ENCODE measurements at places on chromosomes 16 and 17.

DNA sequence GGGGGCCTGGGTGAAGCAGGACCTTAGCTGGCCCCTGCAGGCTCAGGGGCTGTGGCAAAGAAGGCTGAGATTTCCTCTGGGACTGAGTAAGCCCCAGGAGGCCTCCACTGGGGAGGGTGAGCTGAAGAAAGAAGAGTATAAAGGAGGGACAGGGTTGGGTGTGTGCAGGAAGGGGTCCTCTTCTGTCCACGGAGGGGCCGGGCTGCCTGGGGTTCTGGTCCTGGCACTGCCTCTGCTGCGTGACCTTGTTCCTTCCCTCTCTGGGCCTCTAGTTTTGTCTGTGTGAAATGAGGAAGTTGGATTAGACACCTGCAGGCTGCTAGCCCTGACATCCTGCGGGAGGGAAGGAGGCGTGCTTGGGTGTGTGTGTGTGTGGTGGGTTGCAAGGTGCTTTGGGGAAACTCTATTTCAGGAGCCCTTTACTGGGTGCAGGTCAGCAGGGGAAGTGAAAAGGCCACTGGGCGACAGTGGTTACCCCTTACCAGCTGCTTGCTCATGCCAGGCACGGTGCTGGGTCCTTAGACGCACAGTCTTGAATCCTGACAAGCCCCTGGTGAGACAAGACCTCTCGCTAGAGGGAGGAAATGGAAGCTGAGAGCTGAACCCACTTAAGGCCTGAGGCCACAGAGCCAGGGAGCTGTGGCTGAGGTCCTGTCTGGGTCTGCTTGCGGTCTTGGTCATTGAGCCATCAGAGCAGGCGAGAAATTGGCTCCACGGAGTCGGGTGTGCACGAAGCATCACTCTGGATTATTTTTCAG, 60.7 kb downstream of the OR1D5 start:
- H3K4me1 ChIP-seq: no peaks in the 10 kb centered on the region
- H3K27ac ChIP-seq: no peak overlapping the region
- H3K4me3 ChIP-seq: no peak overlapping the region
- no peaks in the 10 kb centered on the region for H3K27me3 ChIP-seq
- no peaks in the 10 kb centered on the region for H3K36me3 ChIP-seq

GRCh38 chr17:82527898-82528297, 8.4 kb downstream of the FOXK2 start:
- no peak overlapping the region for H3K27ac ChIP-seq
- no peak for DNase-seq
- peaks cover 26% of the 10 kb centered on the region for H3K4me1 ChIP-seq
- H3K36me3 ChIP-seq: peaks cover 43% of the 10 kb centered on the region
- no peaks in the 10 kb centered on the region for H3K27me3 ChIP-seq

DNA sequence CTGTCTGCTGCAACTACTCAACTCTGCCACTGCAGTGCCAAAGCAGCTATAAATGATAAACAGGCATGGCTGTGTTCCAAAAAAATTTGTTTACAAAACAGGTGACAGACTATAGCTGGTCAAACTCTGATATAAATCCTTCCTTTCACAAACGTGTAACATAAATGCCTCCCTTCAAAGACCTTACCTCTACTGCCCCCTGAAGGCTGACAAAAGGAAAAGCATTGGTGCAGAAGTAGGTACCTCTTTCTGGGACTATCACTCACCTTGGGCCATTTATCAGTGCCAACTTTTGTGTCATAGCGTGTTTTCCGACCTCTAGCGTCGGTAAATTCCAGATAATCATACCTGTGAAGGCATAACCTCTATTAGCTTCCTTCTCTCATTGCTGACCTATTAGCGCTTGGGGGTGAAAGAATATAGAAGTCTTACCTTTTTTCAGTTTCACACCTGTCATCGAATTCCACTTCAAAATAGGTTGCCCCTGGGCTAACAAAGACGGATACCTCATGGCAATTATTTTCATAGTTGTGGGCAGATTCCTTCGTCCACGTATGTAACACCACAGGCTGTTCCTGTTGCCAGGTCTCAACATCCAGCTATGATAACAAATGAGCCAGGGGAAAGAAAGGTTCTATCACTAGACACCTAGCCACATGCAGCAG, 67.9 kb downstream of the ZZEF1 start:
- peaks cover 96% of the 10 kb centered on the region for H3K36me3 ChIP-seq
- H3K4me3 ChIP-seq: no peak overlapping the region
- no peaks in the 10 kb centered on the region for H3K27me3 ChIP-seq
- H3K27ac ChIP-seq: no peak overlapping the region
- DNase-seq: peak; percentile 21

- H3K27ac ChIP-seq: no peak overlapping the region
- no peaks in the 10 kb centered on the region for H3K27me3 ChIP-seq
- H3K36me3 ChIP-seq: peaks cover 39% of the 10 kb centered on the region
- H3K4me3 ChIP-seq: no peak overlapping the region
- no peaks in the 10 kb centered on the region for H3K4me1 ChIP-seq
Measured at GRCh38 chr17:562174-562573, 152.5 kb downstream of the VPS53 start.

DNA sequence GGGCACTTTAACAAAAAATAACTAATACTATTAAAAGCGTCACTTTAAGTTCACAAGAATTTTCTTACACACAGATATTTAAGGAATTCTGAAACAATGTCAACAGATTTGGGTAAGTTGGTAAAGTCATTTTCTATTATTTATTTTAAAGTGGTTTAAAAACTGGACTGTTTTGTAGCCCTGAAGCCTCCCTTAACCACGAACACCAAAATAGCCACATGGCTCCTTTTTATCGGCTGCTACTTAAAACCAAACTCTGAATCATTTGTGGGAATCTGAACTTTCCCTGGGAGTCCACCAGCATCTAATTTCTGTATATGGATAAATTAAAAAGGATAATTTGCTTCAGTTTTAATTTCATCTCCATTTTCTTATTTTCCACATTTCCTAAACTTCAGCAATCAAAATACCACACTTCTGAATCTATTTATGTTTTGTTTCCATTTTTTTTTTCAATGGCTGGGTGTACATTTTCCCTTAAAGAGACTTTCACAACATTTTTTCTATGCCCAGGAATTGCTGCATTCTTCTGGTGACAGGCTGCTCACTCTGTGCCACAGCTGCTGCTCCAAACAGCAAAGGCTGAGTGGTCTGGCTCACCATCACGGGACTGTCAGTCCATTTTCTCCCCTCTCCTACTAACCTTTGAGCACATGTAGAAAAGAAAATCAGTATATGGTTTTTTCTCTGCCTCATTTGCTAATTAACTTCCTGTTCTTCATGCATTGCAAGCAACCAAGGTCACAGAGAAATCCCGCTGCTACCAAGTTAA, 255.5 kb upstream of the KCNJ16 start:
- no peaks in the 10 kb centered on the region for H3K4me1 ChIP-seq
- no peaks in the 10 kb centered on the region for H3K36me3 ChIP-seq
- no peak overlapping the region for H3K27ac ChIP-seq

GRCh38 chr16:60150907-60151306, 1416.8 kb upstream of the GOT2 start:
- no peaks in the 10 kb centered on the region for H3K4me1 ChIP-seq
- no peak for DNase-seq

DNA sequence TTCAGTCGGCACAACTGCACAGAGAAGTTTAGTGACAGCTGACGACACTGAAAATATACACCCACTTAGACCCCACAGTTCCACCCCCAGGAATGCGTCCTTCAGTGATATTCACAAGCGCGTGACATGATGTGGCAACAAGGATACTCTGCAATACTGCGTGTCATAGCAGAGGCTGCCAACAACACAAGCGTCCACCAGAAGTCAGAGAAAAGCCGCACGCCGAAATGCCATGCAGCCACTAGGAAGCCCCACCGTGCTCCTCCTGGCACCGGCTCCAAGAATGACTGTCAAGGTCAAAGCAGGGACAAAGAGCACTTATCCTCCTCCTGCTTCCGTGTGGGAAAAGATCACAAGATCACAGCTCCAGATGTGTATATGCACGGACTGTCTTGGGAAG, 3.5 kb downstream of the ATP2A3 start:
- H3K4me1 ChIP-seq: peaks cover 68% of the 10 kb centered on the region
- no peak for DNase-seq
- peak overlapping the region; percentile 99 for H3K27ac ChIP-seq

GRCh38 chr16:78389009-78389498, 289.6 kb downstream of the WWOX start:
- H3K27me3 ChIP-seq: no peaks in the 10 kb centered on the region
- peaks cover 5% of the 10 kb centered on the region for H3K36me3 ChIP-seq
- no peak overlapping the region for H3K4me3 ChIP-seq
- no peak for DNase-seq

GRCh38 chr17:34820248-34820801, 140.9 kb downstream of the CCT6B start:
- H3K4me1 ChIP-seq: no peaks in the 10 kb centered on the region
- no peak overlapping the region for H3K27ac ChIP-seq
- no peak overlapping the region for H3K4me3 ChIP-seq
- DNase-seq: no peak
- H3K27me3 ChIP-seq: peaks cover 9% of the 10 kb centered on the region

DNA sequence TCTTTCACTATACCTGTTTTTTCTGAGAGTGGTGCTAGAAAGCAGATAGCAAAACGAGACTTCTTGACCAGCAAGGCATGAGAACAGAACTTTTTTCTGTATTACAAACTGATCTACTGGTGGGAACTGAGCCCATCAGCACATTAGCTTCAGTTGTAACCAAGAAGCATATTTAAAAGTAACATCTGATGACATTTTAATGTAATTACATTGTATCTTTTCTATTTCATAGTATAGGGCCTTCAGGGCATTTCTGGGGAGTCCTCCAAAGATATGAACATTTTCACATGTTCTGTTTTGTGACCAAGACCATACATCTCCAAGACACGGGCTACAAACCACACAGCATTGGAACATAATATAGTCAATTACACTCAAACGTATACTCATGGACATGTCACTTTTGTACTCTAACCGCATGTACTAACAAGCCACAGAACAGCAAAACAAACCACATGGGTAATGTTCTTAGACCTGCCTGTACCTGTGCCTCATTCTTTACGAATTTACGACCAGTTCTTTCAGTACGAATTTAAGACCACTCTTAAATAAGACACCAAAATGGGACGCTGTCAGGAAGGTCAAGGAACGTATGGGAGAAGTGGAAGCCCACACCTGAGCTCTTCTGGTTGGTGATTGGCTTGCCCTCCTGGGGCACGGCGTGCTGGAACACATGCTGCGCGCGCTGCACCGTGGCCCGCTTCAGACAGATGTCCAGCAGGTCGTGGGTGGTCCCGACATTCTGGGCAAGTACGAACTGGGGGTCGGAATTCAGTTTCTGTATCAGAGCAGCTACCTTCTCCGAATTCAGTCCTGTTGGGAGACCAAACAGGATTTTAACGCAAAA, 825 bp downstream of the BLMH start:
- DNase-seq: peak; percentile 34
- peak overlapping the region; percentile 62 for H3K27ac ChIP-seq
- peaks cover 4% of the 10 kb centered on the region for H3K27me3 ChIP-seq
- peak overlapping the region; percentile 92 for H3K4me3 ChIP-seq

DNA sequence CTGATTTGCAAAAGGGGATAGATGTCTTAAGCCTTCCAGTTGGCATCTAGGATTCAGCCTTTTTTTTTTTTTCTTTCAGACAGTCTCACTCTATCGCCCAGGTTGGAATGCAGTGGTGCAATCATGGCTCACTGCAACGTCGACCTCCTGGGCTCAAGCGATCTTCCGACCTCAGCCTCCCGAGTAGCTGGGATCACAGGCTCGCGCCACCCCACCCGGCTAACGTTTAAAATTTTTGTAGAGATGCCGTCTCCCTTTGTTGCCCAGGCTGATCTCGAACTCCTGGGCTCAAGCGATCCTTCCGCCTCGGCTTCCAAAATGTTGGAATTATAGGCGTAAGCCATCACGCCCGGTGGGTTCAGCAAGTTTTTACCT, 571 bp upstream of the CCP110 start:
- H3K27me3 ChIP-seq: no peaks in the 10 kb centered on the region
- peaks cover 16% of the 10 kb centered on the region for H3K36me3 ChIP-seq
- no peak for DNase-seq

DNA sequence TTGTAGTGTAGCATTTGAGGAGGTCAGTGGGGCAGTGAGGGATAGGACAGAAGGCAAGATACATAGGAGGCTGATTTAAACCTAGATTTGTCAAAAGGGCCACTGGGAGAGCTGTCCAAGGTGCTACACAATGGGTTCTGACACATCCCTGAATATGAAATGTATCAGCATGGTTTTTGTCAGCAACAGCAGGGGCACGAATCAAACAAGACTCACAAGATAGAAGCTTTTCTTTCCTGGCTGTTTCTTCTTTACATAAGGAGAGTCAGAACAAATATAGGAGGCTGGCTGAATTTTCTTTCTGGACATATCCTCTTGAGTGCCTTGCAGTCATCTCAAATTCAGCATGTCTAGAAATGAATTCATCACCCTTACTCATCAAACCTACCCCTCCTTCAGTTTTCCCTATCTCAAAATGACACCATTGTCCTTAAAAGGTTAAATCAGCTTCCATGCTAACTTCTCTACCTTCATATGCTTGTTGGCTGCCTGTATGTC, 130.5 kb downstream of the NPIPB5 start:
- no peaks in the 10 kb centered on the region for H3K4me1 ChIP-seq
- H3K36me3 ChIP-seq: no peaks in the 10 kb centered on the region
- peak; percentile 49 for DNase-seq
- H3K4me3 ChIP-seq: no peak overlapping the region

- H3K27ac ChIP-seq: no peak overlapping the region
- peaks cover 4% of the 10 kb centered on the region for H3K36me3 ChIP-seq
- H3K4me3 ChIP-seq: no peak overlapping the region
- DNase-seq: no peak
Measured at GRCh38 chr17:29557085-29557738, 9.6 kb downstream of the ABHD15 start.

DNA sequence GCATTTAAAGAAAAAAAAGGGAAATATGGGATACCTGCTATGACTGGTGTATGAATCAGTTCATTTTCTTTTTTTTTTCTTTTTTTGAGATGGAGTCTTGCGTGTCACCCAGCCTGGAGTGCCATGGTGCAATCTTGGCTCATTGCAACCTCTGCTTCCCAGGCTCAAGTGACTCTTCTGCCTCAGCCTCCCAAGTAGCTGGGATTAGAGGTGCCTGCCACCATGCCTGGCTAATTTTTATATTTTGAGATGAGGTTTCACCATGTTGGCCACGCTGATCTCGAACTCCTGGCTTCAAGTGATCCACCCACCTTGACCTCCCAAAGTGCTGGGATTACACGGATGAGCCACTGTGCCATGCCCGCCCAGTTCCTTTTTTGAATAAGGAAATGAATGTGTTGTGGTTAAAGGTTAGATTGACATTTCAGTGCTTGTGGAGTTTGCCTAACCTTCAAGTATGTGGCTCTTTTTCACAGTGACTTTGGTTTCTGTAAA, 7.7 kb downstream of the HAPSTR1 start:
- H3K36me3 ChIP-seq: peaks cover 100% of the 10 kb centered on the region
- peaks cover 67% of the 10 kb centered on the region for H3K4me1 ChIP-seq
- DNase-seq: no peak
- H3K27me3 ChIP-seq: no peaks in the 10 kb centered on the region
- H3K4me3 ChIP-seq: no peak overlapping the region

- no peaks in the 10 kb centered on the region for H3K4me1 ChIP-seq
- H3K27ac ChIP-seq: no peak overlapping the region
- H3K27me3 ChIP-seq: no peaks in the 10 kb centered on the region
- no peak overlapping the region for H3K4me3 ChIP-seq
Measured at GRCh38 chr17:59001158-59001814, 105.4 kb downstream of the TRIM37 start.

GRCh38 chr17:42591411-42591810, 13.9 kb upstream of the PSMC3IP start:
- no peak overlapping the region for H3K4me3 ChIP-seq
- no peaks in the 10 kb centered on the region for H3K27me3 ChIP-seq
- DNase-seq: no peak
- no peaks in the 10 kb centered on the region for H3K4me1 ChIP-seq
- no peak overlapping the region for H3K27ac ChIP-seq

GRCh38 chr17:49980703-49981197, 11.8 kb downstream of the DLX4 start:
- no peak overlapping the region for H3K4me3 ChIP-seq
- no peak overlapping the region for H3K27ac ChIP-seq
- no peak for DNase-seq
- H3K4me1 ChIP-seq: no peaks in the 10 kb centered on the region
- H3K27me3 ChIP-seq: peaks cover 15% of the 10 kb centered on the region

Data from DND-41 (cell line).